ENCODE measurements at places on chromosomes 1 and 21.
A peak's percentile ranks its signal among the peaks of the same experiment; 100 is the strongest.

DNA sequence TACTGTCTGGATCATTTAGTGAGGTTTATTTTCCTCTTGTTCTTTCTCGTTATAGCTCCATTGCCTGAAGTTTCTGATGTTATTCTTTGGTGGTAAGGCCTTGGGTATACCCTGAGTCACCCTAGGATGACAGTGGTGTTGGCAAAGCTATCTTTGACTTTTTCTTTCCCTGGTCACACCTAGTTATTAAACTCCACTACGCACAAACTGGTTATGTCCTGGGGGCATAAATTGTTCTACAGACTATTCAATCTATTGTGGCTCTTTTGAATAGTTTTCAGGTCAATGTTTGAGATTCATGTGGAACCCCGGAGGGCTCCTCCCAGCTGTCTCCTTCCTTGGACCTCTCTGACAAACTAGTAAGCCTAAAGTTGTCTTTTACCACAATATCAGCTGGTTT lies 157.7 kb downstream of the SLC35F3 start:
- DNase-seq = peak; percentile 93

DNA sequence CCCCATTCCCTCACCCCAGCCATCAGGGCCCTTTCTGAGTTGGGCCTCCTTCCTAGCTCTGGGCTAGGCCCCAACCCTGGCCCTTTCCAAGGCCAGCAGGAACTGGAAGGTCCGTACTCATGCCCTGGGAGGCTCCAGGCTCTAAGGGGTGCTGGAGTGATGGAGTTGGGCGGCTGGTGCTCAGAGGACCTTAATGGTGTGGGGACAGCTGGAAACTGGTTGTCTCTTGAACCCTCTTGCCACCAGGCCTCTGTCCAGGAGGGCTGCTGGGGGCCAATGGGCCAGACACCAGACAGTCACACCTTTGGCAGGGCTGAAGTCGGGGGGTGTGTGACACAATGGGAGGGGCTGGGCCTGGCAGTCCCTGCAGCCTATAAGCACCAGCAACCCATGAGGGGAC lies 9.2 kb upstream of the PADI1 start:
- no peak for DNase-seq

DNA sequence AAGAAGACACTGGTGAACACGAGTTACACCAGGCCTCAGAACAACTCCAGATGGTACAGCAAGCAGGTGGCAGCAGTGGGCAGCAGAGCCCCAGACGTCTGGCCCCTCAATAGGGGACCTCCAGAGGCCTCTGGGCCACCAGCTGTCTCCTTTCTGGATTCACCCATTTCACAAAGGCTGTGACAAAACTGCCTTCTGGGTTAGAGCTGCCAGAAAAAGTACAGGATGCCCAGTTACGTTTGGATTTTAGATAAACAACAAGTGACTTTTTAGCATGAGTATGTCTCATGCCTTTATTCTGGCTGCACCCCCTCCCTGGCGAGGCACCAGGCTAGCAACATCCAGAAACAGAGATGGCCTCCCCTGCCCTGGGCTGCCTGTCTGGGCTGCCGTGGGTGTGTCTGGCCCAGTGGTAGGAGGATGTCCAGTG lies 30.1 kb downstream of the ITPKB start:
- no peak for DNase-seq

DNA sequence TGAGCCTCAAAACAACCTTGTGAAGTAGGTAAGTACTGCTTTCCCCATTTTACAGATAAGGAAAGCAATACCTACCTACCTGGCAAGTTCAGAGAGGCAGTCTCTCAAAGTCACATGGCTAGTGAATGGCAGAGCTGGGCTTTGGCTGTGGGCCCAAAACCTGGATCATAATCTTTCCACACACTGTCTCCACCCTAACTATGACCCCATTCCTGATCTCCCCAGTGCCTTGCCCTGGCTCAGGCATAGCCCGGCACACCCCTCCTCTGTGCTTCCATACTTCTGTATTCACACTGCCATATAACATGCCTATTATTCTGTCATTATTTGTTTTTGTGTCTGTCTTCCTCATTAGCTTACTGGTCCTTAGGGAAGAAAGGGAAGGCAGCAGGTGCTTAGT lies 15.9 kb downstream of the GNG12 start:
- no peak for DNase-seq

- no peak for DNase-seq
Observed at GRCh38 chr1:29125237-29125641, 1.5 kb upstream of the TMEM200B start.

DNA sequence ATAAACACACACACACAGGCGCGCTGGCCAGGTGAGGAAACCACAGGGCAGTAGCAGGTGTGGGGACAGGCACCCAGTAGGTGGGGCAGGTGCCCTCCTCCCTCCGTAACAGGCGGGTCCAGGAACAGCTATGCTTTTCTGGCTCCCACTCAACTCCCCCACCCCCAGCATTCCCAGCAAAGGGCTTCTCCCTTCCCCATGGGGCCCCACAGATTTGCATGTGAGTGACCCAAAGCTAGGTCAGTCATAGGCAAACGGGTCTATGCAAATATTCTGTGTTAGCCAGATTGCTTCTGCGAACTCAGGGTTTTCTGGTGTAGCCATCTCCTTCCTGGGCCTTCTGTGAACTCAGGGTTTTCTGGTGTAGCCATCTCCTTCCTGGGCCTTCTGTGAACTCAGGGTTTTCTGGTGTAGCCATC lies 114.2 kb downstream of the SIK1 start:
- DNase-seq = no peak

DNA sequence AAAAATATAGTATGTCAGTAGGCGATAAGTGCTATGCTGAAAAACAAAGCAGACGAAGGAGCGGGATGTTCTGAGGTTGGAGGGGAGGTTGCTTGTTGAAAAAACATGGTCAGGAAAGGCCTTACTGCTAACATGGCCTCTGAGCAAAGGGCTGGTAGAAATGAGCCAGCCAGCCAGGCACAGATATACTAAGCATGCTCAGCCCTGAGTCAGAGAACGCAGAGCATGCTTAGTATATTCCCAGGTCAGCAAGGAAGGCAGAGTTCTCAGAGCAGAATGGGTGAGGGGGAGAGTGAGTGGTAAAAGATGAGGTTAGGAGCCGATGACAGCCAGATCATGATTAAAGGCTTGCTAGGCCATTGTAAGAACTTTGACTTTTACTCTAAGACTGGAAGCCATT lies 36.7 kb downstream of the ZBTB40 start:
- DNase-seq = no peak

DNA sequence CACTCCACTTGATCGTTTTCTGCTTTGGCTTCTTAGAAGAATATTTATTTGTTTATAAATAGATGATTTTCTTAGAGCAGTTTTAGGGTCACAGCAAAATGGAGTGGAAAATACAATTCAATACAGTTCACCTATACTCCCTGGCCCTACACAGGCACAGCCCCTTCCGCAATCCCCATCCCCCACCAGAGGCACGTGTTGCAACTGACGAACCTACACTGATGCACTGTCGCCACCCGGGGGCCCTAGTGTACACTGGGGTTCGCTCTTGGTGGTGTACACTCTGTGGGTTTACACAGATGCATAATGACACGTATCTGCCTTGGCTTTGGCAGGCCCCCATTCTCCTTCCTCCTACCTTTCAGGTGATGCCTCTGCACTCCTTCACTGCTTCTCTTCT lies 8.0 kb downstream of the ECHDC2 start:
- no peak for DNase-seq

DNA sequence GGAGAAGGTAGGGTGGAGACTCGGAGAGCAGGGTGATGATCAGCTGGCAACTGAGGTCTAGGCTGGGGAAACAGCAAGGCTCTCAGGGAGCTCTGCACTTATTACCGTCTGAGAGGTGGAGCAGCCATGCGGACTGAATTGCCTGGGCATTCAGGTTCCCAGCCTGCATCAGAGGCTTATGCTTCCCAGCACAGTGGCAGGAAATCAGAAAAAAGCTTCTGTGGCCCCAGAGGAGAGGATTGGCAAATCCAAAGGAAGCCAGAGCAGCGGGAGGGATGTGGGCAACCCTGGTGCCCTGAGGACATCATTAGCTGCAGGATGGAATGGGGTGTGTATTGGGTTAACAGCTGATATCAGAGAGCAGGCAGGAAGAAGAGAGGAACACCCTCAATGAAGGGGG lies 374.1 kb upstream of the POU3F1 start:
- no peak for DNase-seq

GRCh38 chr21:15001857-15002606 lies 62.8 kb downstream of the NRIP1 start:
- no peak for DNase-seq

DNA sequence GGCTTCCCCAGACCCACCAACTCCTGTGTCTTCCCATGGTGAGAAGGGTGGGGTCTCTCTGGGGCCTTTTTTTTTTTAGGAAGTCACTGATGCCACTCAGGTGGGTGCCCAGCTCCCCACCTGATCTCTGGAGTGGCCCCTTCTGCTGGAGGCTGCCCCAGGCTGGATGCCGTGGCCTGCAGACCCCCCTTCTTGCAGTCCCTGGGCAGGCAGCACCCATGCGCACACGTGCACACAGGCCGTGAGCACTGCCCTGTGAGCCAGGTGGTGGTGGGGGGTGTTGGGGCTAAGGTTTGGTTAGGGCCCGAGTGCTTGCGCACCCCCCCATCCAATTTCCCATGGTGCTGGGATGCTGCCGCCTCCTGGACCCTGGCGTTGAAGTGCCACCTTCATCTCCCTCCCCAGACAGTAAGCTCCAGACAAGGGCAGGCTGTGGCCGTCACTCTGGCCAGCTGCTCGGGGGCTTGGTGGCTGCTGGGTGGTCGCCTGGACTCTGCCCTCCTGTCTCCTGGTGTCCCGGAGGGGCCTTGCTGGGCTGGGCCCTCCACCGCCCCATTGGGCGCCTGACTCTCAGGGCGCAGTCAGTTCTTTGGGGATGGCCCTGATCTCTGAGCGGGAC lies 50.6 kb downstream of the SKI start:
- no peak for DNase-seq

- peak; percentile 14 for DNase-seq
Observed at GRCh38 chr1:117433943-117434342, 66.7 kb downstream of the MAN1A2 start.

DNA sequence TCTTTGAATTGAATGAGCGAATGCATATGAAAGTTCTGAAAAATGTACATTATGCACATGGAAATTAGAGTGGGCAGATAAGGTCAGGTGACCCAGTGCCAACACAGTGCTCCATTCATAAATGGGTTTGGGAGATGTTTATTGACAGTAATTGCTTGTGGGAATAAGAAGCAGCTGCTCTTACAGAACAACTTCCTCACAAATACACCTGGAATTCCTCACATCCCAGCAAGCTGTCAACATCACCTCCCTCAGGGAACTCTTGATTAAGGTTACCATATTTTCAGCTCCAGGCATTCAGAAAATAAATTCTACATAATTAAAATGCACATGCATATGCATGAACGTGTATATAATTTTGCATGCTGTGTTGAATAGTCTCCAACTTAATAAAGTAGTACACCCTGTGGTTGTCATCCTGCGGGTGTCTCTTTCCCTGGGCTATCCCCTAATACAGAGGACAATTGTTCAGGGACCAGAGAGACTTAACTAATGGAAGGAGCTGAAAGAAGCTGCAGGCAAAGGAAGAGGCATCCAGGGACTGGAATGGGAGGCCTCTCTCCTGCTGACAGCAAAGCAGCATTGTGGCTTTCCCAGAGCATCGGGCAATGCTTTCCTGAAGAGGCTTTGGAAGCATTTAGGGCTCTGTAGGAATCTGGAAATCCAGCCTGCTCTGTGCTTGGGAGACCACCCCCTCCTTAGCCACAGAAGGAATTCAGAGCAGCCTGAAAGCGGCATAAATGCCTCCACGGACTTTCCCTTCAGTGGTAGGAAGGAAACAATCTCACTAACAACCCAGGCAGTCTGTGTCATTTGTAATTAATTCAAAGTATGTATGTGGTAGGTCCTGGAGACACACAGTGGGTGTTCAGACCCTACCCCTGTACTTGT lies 55.2 kb upstream of the GNG12 start:
- DNase-seq = peak; percentile 53

- DNase-seq = no peak
Observed at GRCh38 chr1:221515496-221515895, 226.4 kb downstream of the DUSP10 start.

GRCh38 chr21:23218667-23219066 lies 2220.5 kb downstream of the NCAM2 start:
- no peak for DNase-seq

- peak; percentile 84 for DNase-seq
Observed at GRCh38 chr1:209485167-209485566, 98.3 kb upstream of the CAMK1G start.

GRCh38 chr21:45522986-45523385 lies 19.3 kb downstream of the SLC19A1 start:
- DNase-seq = no peak

DNA sequence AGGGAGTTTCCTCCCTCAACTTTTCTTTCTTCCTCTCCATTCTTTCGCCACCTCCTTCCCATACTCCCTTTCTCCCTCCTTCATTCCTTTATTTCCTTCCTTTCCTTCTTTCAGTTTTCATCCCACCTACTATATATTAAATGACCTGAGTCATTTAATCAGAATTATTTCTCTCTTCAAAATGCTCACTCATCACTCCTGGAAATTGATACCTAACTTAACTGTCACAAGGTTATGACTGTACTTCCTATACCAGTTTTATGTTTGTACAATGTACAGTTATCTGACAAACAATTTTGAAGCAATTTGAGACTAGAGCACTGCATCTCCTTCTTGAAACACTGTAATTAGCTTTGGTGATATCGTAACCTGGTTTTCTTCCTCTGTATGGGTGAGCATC lies 41.4 kb downstream of the NEXN start:
- no peak for DNase-seq

- DNase-seq = peak; percentile 9
Observed at GRCh38 chr1:83929184-83929583, 69.7 kb downstream of the TTLL7 start.

DNA sequence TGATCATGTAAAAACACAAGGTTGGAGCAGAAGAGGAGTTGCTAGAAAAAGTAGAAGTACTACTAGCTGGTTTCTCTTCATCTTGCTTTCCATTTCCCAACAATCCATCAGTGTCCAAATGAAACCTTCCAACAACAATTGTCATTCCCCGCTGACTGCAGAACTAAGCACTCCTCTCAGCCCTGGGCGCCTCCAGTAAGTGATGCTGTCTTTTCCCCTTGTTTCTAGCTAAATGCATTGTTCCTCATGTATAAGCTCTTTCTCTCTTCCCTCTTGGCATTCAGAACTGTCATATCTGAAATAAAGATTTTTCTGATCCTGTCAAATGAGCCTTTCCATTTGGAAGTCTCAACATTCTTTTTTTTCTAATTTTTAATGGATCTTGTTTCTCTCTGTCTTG lies 68.7 kb downstream of the FCRL5 start:
- DNase-seq = no peak

GRCh38 chr1:37484325-37485051 lies 10.1 kb downstream of the ZC3H12A start:
- no peak for DNase-seq
